MCF 10A (cell line): ENCODE measurements at places on chromosomes 11 and 22.

DNA sequence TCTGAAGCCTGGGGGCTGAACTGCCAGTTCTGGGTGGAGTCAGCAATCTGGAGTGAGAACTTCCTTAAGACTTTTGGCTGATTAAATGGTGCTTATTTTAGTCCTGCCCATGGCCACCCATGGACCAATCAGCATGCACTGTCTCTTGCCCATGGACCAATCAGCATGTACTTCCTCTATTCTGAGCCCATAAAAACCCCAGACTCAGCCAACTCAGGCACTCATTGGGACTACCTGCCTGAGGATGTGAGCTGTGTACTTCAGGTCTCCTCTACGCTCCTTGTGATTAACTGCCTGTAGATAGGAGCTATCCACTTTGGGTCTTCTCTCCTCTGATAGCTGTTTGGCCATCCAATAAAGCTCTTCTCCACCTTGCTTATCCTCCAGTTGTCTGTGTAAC is 342.3 kb upstream of the CCDC179 start:
- DNase-seq: no peak

GRCh38 chr11:131841028-131841427 is 470.6 kb downstream of the NTM start:
- DNase-seq: no peak

DNA sequence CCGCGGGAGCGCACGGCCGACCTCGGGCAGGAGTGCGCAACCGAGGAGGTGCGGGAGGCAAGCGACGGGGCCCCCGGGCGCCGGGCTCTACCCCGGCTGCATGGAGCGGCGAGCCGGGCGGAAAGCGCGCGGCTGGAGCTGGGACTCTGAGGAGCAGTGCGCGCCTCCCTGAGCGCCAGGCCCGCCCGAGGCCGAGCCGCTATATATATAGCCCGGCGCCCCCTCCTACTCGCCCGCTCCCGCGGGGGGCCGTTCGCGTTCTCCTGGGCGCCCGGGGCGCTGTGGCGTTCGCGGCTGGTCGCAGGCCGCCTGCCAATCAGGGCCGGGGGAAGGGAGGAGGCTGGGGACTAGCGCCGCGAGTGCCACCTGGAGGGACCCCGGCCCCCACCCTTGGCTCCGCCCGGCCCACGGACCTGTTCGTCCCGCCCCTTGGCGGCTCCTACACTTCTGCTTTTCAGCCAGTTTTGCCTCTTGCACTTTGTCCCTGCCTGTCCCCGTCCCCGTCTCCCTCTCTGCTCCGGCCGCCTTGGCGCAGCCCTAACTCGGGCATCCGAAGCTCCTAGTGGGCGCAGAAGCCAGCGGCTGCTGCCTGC is at the start of gene FGF4:
TSS of gene FGF4 (minus strand) at position 179 of the 593 bp plus-strand sequence. CDS start 257 bp downstream, outside the sequence.
- no peak for DNase-seq

DNA sequence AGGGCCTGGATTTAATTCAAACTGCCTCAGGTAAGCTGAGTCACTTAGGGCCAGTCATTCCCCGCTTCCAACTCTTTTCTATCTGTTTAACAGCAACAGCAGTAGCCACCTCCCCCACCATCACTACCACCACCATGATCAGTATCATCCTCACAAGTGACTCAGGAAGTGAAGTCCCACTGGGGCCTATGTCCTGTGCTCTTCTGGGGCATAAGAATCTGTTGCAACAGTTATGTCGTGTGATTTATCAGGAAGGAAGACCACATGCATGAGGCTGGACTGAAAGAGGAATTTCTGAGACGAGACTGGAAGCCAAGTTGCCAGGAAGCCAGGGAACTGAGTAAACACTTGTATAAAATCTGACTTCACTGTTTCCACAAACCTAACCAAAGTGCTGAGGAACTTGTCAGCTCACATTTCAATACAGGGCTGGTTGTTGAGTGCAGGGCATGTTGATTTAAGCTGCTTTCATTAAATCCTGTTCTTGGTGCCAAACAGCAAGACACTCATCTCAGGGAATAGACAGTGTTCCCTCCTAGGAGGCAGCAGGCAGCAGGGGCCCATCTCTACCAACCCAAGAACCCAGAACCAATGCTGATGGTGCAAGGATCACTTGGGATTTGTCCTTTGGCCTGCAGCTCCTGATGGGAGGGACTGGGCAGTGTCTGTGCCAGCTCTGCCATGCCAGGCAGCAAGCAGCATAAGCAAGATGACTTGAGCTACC is 226.7 kb upstream of the NARS2 start:
- DNase-seq: peak; percentile 87

- no peak for DNase-seq
Measured at GRCh38 chr11:85096939-85097338, 530.2 kb downstream of the DLG2 start.
